Mesenteric fat pad (tissue), 1 donor: ENCODE measurements at places on chromosomes 13 and 19.

GRCh38 chr19:658916-659839, 3.8 kb downstream of the RNF126 start:
- DNase-seq, result no peak

DNA sequence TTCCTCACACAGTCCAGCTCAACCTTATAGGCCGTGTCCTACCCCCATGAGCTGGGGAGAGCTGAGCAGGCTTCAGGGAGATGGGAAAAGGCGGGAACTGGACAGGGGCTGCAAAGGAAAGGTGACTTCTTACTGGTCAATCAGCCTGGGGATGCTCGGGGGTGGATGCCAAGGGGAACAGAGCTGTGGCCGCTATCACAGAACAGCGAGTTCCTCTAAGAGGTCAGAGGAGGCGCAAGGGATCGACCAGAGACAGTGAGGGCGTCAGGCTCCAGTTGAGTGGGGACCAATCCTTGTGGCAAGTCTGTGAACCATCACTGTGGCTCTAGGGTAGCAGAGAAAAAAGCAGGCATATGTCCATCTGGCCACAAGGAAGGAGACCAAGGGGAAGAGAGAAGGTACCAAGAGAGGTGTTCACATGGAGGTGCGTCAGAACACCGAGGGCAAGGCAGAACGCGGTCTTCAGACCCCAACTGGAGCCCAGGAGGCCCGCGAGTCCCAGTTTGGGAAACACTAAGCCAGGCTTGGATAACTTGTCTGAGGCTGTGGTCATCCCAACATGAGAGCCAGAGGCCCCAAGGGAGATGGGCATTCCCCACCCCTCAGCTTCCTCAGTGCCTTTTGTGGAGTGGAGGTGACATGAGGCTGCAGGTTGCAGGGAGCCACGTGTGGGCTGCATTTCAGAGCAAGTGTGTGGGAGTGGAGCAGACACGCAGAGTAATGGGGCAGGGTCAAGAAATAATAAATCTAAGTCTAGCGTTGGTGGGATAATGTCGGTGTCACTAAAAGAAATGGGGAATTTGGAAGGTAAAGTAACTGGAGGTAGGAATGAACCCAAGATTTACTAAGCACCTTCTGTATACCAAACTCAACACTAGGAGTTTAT, 3.9 kb downstream of the F10 start:
- DNase-seq, result peak; percentile 75

- no peak for DNase-seq
Measured at GRCh38 chr19:495402-496111, 729 bp upstream of the MADCAM1 start.

- DNase-seq, result no peak
Measured at GRCh38 chr19:48518207-48518606, 6.6 kb upstream of the LMTK3 start.
